ENCODE measurements at places on chromosomes 13 and 19.

- no peak for DNase-seq
These were observed 4.0 kb downstream of the RAD23A start for GRCh38 chr19:12949363-12950283.

DNA sequence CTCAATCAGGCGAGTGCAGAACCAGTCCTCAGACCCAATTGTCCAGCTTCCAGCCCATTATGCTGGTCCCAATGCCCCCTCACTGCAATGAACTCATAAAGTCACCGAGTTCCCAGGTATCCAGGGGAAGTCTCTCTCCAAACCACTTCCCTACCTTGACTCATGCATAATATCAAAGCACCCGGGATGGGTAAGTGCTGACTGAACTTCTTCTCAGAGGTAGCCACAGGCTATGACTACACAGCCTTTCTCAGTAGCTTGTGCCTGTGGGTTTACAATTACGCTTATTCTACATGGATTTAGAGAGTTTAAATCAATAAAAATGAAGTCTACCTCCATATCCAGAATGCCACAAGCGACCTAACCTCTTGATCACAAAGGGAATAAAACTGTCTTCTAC, 1.7 kb upstream of the C13orf42 start:
- no peak for DNase-seq

- no peak for DNase-seq
These were observed 74.7 kb downstream of the MZT1 start for GRCh38 chr13:72652681-72653080.

DNA sequence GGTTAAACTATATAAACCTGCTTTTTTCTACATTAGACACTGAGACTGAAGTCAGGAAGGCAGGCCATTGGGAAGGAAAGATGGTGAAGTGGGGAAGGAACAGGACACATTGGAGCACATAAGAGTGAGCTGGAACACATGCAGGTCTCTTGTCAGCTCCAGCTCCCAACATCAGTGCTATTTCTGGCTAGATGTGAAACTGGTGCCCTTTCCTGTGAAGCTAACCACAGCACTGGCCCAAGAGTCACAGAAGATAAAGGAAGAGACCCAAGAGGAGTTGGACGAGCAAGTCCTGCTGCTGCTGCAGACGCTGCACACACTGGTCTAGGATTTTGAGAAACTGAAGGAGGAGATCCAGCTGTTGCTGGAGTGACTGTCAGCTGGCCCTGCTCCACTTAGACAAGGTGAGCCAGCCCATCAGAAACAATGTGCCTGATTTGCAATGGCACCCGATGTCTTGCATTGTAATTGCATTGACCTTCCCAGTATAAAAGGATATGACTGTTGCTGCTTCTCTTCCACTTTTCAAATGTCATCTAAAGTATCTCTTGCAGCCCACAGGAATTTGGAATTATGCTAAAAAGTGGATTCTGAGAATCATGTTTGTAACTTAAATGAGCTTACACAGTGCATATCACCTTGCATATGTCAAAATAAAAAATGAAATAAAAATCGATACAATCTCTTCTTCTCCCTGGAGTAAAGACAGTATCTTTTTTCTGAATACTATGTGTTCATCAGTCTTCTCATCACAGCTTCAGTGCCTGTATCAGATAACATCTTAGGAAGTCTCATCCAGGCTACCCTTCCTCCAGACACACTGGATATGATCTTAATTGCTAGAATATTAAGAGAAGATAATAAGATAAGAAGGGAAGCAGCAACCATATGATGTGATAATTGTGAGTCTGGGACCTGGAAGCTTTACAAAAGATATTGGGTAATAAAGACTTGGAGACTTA, 230.7 kb upstream of the SPRY2 start:
- DNase-seq = no peak

- no peak for DNase-seq
These were observed 693 bp downstream of the MRPL4 start for GRCh38 chr19:10252707-10253106.

DNA sequence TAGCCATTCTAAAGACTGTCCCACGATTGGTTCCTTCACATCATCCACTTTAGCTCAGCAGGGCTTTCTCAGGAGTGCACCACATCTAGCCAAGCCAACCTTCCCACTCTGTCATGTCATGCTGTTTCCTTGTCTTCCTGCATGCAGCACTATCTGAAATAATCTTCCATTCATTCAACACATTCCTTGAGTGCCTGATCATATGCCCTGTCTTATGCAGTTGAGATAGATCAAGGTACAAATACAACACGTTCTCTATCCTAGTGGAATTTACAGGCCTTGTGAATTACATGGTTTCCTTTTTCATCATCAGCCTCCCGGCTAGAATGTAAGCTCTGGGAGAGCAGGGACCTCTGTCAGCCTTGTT, 6.8 kb upstream of the MRPS31 start:
- no peak for DNase-seq

DNA sequence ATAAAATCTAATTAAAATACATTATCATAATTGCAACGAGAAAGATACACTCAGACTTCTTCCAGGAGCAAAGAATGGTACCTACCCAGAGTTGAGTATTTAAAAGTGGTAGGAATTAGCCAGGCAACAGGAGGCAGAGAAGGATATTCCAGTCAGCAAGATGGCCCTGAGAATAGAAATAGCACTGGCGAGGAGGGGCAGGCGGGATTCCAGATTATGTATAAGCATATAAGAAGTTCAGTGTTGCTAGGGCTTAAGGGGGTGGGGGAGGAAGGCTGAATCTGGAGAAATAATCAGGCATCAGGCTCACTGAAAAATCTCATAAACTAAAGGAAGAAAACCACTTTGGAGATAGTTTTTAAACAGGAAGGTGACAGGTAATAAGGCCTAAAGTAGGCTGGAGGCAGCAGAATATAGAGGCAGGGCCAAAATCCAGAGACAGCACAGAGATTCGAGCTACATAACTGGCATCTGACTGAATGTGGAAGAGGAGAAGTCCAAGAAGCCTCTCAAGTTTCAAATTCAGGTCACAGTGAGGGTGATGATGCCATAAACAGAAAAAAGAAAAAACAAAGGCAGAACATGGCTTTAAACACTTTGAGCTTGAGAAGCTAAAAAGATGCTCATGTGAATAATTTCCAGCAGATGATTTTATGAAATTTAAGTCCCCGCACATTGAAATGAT, 7.5 kb downstream of the KPNA3 start:
- DNase-seq = no peak

DNA sequence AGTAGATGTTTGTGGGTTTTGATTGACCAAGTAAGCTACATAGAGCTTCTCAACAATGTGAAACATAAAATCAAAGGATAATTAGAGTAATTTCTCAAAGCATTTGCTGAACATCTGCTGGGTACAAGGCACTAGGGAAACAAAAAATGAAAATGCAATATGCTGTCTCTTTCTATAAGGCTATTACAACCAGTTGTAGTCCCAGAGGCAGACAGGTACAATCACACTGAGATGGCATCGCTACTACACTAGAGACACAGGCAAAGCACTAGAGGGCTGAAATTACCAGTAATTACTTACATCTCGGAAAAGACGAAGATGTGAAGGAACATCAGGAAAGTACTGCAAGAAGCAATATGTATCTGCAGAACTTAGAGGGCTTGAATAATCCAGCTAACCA, 133.3 kb downstream of the LHFPL6 start:
- no peak for DNase-seq

DNA sequence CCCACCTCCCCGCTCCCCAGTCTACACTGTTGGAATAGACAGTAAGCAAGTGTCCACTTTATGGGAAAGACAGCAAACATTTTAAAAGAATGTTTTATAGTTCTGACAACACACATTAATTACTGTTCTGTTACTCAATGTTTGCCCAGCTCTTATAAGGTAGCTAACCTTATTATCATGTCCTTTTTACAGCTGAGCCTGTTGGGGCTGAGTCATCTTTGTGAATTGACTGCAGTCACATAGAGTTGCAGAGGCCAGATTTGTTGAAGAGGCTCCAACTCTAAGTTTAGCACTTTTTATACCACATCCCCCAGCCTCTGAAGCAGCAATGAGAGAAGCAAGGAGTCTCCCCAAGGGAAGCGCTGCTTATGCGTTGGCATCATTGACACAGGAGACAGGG, 76.2 kb downstream of the C13orf42 start:
- DNase-seq = no peak

DNA sequence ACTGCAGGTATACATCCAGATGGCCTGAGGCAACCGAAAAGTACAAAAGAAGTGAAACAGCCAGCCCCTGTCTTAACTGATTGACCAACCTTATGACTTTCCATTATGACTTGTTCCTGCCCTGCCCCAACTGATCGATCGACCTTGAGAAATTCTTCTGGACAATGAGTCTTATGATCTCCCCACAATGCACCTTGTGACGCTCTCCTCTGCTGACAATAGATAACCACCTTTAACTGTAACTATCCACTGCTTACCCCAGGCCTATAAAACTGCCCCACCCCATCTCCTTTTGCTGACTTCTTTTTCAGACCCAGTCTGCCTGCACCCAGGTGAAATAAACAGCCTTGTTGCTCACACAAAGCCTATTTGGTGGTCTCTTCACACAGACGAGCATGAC, 11.2 kb downstream of the ZNF83 start:
- DNase-seq = no peak

DNA sequence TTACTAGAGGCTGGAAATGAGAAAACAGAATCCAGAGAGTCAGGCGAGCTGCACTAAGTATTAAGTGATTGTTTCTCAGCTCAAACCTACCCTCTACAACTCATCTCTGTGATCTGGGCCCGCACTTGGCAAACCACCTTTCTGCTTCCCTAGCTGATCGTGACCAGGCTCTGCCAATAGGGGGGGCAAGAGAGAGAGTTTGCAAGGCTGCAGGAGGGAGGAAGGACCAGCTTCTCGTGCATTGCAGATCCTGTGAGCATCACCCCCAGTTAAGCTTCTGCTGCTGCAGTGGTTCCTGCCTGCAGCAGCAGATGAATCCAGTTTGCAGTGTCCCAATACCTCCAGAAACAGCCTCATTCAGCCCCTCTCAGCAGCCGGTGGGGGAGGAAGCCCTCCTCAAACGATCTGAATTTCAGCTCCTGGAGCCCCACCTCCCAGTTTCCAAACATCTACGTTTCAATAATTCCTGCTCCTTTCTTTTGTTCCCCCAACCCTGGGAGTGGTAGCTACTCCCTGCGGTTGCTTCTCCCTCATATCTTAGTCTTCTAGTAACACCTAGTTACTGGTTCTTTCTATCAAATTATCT, 20.0 kb downstream of the XRCC1 start:
- peak; percentile 46 for DNase-seq

GRCh38 chr19:42154471-42155323, 22.5 kb upstream of the POU2F2 start:
- DNase-seq = no peak

- no peak for DNase-seq
These were observed 204.3 kb downstream of the EFNB2 start for GRCh38 chr13:106331116-106331515.

DNA sequence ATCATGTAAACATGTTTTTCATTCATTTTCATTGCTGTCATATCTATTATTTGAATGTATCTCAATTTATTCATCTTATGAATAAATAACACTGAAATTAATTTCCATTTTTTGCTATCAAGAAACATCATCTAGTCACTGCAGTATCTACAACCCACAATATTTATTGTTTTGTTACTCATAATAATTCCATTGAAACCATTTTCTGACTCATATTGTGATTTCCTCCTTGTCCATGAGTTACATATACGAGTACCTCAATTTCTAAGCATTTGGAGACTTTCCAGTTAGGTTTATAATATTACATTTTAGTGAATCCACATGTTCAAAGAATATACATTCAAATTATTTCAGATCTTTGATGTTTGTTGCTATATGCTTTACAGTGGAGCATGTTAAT, 1524.0 kb downstream of the SLITRK1 start:
- no peak for DNase-seq

DNA sequence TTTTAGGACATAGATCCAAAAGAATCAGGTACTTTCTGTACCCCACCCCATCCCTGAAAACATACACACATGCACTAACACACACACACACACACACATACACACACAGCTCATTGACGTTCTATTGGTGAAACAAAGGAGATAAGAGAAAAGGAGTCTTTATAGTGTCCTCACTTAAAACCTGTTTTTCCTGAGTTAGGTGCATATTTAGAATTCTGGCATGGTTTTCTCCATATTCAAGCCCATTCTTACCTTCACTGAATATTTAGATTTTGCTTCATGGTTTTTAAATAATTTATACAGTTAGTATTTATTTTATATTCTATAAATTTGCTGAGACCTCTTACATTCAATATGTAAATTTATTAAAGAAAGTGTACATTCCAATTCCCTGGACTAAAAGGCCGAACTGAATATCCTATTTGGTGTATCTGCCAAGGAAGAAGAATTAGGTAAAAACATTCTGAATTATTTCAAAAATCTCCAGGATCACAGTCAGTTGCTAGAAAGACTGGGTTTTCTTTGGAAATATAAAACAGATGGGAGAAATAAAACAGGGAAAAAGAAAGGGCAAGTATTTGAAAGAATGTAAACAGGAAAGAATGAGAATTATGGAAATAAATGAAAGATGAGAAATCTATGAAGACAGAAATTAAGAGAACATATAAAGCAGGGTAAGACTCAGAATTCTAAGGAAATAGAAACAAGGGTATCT, 556.2 kb downstream of the KCTD12 start:
- no peak for DNase-seq

DNA sequence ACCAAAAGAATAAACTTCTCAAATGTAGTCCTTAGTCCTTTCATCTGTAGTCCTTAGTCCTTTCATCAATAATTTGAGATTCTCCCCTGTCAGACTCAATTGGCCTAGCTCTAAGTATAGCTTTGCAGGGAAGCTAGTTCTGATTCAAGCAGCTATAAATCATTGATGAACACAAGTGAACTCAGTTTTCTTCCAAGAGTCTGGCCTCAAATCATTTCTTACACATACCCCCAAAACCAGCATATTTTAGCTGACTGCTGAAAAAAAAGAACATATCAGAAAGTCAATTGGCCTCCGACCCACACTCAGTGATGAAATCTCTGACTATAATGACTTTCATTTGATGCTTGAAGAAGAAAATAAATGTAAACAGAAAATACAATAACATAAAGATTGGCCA, 64.9 kb downstream of the TNFSF11 start:
- no peak for DNase-seq

GRCh38 chr19:46615966-46616365, 8.9 kb downstream of the PTGIR start:
- no peak for DNase-seq

GRCh38 chr13:22311734-22312404, 641.0 kb downstream of the FGF9 start:
- DNase-seq = no peak

DNA sequence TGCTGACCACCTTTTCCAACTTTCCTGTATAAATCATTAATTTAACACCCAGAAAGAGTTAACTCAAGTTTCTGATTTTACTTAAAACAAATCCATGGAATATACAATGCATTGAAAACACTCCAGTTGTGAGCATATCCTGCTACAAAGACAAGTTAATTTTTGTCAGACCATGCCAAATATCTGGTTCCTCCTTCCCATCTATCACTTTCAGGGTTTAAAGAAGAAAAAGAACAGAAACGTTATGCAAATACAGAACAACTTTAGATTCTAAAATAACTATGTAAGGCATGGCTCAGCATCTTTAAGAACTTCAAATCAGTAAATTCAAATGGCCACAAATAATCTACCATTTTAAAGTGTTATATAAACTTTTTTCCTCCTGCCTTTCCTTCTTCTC, 14.9 kb downstream of the MRPS31 start:
- no peak for DNase-seq

Measured in stimulated activated CD8-positive, alpha-beta memory T cell treated with anti-CD3 and anti-CD28 coated beads, Interleukin-15, amount 100 ng/mL, for 24 hours (primary cell).